Activated naive CD8-positive, alpha-beta T cell treated with anti-CD3 and anti-CD28 coated beads, Interleukin-2, amount 50 U/mL, for 16 hours (primary cell): ENCODE measurements at places on chromosomes 5 and 9.
A peak's percentile ranks its signal among the peaks of the same experiment; 100 is the strongest.

GRCh38 chr9:2524601-2525000, 97.0 kb upstream of the VLDLR start:
- no peak for DNase-seq

DNA sequence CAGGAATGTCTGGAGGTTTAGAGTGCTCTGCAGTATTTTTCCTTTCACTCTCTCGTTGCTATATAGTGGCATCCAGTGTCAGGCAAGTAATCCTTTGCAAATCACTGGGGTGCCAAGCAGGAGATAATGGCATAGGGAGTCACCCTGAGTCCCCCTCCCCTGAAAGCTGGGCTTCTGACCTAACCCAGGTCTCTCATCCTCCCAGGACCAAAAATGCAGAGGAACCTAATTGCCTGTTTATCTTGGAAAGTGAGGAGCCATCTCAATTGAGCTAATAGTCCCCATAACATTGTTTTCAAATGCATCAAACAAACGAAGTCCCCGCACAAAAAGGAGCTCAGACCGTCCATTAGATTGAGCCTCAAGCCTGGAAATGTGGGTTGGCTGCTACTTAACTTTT, 368.0 kb upstream of the IRX2 start:
- DNase-seq, result no peak

DNA sequence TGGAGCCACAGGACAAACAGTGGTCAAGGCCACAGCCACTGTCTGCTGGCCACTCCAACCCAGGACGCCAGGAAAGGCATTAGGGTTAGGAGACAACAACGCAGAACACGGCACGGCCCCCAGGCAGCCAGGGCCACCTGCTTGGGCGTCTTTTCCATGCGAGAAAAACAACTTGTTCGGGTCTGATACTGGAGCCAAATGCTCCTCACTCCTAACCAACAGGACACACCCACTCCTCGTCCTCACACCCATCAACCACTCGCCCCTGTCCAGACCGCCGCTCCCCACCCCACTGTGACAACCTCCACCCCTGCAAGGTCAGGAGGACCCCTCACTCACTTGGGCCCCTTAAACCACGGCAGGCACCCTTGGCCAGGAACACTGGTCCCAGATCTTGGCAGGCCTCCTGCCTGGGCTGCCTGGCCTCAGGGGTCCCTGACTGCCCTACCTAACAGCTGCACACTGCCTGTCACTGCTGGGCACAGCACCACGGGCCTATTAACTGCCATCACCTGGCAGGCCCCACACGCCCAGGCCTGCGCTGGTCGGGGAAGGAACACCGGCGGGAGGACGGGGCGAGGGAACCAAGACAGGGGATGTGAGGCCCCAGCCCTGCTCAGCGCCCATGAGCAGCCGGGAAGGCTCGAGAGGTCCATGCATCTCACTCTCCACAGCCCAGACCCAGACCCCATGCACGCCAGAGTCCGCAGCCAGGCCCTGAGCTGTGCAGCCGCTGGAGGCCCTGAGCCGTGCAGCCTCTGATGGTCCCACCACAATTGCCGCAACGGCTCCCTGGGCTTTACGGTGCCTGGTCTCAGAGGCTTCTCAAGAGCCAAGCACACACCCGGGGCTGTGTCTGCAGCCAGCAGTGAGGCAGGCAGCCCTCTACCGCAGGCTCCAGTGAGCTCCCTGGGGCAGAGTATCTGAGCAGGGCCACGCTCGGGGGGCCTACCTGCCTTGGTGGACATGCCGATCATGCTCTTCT, 13.8 kb downstream of the CLPTM1L start:
- DNase-seq, result no peak

DNA sequence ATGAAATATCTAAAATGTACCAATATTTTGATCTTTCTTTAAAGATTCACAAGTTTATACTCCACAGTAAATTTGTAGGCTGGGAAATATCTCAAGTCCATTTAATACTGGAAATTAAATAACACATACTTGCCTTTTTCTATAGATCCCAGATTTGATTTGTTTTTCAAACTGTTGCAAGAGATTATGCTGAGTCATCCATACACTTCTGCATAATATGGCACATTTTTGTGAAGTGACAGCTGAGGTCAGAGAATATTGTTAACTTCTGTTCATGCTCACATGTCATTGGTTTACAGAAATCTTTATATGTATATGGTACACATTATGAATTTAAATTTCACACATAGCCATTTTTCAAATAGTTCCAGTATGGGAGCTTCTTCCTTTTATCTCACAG, 1066.3 kb upstream of the NUDT12 start:
- no peak for DNase-seq

- DNase-seq, result no peak
These were observed 154.4 kb upstream of the ZNF462 start for GRCh38 chr9:106708475-106709146.

DNA sequence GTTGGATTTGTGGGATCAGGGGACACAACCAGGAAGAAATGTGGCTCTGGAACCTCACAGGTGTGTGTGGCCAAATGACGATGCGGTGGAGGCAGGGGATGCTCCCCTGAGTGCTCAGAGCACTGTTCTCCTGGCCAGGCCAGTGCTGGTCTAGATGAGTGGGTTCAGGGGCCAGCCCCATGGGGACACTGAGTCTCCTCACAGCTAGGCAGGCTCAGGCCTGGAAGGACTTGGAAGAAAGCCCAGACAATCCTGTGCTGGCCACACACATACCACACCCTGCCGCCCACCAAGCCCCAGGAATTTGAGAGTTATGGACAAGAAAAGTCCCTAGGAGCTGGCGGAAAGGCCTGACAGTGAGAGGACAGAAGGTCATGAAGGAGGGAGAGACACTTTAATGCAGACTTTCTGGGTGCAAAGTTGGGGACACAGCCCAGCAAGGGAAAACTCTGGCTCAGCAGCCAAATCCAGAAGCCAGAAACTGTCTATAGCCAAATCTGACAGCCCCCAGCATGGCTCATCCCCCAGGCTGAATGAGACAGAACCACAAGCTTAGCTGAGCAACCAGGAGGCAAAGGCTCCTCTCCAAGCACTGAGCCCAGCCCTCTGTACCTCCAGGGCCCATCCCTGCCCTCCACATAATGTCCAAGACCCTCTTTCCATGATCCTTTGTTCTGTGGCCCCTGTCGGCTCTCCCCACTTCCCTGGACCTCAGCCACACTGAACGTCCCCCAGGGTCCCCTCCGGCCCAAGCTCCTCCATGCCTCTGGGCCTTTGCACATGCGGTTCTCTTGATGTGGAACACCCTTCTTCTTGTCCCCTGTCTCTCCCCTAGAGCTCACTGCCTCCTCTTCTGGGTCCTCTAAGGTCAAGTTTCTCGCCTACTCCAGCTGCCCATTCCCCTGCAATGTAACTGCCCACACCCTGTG, 22.4 kb downstream of the LHX6 start:
- DNase-seq, result no peak

DNA sequence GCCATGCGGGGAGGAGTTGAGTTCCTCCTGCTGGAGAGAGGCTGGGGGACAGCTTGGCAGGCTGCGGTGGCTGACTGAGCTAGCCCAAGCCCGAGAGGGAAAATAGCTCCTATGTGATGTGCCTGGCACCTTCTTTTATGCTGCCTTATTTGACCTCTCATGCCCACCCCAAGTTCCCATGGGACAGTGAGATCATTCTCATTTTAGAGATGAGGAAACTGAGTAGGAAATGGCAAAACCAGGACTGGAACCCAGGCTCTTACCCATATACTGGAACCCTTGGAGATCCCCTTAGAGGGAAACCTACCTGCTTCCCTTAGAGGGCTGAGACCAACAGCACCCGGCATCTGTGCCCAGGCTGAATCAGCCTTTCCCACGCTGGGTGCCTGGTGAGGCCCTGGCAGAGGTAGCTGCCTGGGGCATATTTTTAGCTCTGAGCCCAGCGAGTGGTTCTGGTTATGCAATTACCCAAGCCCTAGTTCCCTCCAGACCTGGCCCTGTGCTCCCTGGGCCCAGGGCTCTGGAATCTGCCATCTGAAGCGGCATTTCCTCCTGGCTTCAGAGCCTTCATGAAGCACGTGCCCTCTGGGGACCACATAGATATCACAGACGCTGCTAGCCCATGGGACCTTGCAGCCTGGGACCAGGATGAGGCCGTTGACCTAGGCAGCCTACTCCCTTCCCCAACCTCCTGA, 23.6 kb downstream of the COL27A1 start:
- no peak for DNase-seq

GRCh38 chr9:135180586-135180985, 93.1 kb downstream of the OLFM1 start:
- DNase-seq, result no peak

- DNase-seq, result no peak
These were observed 132.5 kb downstream of the OLFM1 start for GRCh38 chr9:135219676-135220600.

- DNase-seq, result no peak
These were observed 161.6 kb downstream of the C5orf15 start for GRCh38 chr5:133806847-133807246.

DNA sequence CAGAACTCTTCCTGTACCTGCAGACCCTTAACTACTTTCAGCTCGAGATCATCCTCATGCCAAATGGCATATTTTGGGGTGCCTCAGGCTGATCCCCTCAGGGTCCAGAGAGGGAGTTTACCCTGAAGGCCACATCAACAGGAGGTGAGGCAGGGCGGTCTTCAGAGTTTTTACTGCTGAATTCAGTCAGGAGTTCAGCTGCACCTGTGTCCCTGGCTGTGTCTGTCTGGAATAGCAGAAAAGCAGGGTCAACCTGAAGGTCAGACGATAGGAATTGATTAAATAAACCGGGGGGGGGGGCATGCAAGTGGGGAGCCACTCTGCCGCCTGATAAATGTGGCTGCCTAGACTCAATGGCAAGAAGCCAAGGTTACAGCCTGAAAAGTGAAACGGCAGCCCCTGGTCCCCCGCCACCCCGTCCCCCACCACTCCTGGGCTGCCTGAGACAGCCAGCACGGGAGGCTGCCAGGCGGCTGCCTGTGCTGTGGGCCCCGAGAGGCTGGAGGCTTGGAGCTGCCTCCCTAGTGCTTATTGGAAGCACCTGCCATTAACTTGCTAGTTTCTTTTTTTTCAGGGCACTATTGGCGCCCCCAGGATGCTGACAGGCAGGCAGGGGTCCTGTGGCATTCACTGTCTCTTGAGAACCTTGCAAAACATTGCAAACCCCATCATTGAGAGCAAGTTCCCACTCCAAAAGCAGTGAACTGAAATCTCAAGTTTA, 182.7 kb upstream of the PPP1R26 start:
- no peak for DNase-seq

DNA sequence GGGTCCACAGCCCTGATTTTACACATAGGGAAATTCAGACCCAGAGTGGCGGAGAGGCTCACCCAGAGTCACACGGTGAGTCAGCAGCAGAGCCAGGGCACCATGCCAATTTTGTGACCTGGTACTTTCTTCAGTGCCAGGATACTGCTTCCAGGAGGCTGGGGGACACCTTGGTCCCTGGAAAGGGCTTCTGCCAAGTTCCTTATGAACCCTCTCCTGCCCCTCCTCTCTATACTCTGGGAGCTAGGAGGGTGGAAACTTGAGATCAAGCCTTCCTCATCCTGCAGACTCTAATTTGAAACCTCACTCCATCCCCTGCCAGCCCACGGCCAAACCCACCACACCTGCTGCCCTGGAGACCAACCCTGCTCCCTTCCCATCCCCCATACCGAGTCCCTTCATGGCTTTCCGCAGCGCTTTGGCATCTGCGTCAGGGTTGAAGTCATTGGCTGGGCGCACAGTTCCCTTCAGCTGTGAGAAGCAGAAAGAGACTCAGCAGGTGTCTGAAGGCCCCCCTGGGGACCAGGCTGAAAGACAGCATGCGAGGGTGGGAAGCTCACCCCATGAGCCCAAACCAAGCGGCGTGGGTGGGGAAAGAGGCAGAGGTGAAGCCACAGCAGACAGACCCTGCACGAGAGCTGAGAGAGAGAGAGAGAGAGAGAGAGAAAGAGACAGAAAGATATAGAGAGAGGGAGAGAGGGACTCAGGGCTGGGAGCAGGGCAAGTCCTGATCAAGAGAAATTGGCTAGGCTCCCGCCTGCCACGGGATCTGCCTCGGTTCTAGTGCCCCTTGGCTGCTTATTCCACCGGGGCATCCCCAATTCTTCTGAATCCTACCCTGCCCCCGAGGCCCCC, 33.5 kb downstream of the ANXA6 start:
- peak; percentile 51 for DNase-seq

GRCh38 chr9:38309324-38310195, 82.9 kb upstream of the ALDH1B1 start:
- DNase-seq, result no peak

- no peak for DNase-seq
These were observed 271.6 kb downstream of the RAB3C start for GRCh38 chr5:58854441-58854840.

- peak; percentile 73 for DNase-seq
These were observed 40.3 kb upstream of the ABCA1 start for GRCh38 chr9:104968025-104968982.

DNA sequence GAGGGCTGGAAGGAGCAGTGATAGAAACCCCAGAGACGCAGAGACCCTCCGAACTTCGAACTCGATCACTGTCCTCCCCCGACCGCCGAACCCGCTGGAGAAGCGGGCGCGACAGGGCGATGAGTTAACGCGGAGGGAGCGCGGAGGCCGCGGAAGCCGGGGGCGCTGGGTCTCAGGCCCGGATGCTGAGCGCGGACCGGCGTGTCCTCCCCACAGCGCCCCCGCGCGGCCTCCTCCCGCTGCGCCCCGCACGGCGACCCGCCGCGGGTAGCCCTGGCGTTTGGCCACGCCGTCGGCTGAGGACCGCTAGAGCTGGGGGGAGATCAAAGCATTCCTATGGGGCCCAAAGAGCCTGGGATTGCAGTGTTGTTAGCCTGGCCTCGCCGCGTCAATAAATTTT, 7.7 kb upstream of the DMRT2 start:
- no peak for DNase-seq

DNA sequence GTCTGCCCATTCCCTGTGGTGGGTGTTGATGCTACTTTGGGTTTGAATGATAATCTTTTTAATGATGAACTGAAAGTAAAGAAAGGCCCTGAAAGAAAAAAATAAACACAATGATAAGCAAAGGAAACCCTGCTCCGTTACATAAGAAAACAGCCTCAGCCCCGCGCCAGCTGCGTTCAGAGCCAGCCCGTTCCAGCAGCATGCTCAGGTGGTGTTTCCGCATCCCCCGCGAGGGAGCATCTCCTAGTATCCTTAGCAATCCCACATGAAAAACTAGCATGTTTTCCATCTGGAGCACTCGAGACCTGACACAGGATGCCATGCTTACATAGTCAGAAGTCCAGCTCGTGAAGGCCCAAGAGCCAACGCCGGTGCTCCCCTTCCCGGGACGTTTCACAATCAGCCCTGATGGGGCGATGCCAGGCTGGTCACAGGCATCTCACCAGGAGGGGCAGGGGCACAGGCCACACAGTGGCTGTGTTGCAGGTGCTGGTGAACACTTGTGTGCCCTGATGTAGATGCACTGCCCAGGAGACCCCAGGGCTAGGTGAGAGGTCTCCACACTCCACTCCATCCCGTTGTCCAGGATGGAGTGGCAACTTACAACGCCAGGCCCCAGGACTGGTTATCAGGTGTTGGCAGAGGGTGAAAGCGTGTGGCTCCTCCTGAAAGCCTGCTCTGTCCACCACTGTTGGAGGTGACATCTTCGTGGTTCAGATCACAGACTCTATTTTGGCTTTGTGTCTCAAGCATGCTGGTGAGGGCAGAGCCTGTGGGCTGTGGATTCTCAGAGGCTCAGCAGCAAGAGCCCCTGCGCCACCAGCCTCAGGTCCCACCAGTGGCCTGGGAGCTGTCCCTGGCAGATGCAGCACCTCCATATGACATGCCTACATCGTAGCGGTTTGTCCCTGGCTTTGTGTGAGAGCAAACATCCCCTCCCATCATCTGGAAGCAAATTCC, 246.8 kb upstream of the IRX1 start:
- no peak for DNase-seq
